ENCODE measurements at places on chromosomes 16 and 17.

- DNase-seq, result no peak
Observed at GRCh38 chr16:60225541-60225940, 1491.4 kb upstream of the GOT2 start.

- DNase-seq, result no peak
Observed at GRCh38 chr16:84459533-84459894, 44.9 kb downstream of the MEAK7 start.

DNA sequence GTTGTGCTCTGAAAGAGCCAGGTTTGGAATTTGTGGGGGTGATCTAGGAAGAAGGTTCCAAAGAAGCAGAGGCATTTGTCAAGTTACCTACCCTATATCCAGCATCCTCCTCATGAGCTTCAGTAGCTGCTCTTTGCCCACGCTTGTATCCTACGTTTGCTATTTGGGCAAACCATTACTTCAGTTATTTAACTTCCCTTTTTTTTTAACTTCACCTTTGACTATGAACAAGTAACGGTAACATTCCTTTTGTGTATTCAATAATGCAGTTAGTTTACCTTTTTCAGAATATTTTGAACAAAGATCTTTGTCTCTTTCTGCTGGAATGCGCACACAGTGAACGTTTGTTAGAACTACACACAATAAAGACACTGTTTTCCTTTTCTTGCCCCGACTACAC lies 41.5 kb downstream of the CYB5B start:
- DNase-seq, result no peak

DNA sequence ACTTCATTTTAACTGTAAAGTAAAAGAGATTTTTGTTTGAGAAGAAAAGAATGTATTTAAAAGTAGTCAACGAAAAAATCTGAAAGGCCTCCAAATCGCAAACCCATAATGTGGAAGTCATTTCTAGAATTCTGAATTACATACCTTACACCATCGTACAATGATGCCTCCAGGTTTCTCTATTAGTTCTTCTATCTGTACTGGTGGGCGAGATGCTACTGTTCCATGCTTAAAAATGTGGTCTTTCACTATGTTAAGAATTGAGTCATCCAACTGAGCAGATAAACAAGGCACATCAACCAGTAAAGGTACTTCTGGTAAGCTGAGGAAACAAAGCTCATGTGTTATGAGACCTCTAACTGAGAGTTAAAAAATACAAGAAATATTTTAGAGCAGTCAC lies 28.5 kb downstream of the CRLF3 start:
- DNase-seq, result no peak

DNA sequence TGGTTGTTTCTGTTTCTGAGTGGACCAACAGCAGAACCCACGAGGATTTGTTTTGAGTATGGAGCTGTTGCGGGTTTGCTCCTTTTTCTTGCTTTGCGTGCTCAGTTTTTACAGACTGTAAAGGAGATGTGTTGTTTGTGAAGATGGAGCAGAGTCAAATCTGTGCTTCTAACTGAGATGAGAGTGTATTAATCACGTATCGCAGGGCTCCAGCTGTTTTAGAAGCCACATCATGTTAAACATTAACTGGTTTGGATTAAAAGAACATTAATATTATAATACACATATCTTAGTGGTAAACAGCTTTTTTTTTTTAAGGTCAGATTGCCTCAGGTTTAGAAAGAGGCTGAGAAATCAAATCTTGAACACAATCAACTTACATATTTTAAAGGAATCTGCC lies 69.4 kb downstream of the YPEL2 start:
- no peak for DNase-seq

DNA sequence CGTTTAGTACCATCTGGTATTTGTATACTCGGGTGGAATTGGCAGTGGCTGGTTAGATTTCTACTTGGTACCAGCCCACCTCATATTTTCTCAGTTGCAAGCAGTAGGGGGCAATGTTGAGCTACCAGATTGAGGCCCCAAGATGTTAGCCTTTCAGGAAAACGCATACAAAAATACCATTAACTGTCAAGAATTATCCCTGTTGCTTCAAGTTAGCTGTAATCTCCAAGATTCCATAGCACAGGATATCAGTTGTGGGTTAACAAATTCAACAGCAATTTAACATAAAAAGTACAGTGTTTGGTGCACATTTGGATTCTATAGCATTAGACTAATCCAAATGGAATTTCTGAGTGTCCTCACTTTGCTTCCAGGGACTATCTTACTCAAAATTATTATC lies 188.2 kb downstream of the FTO start:
- DNase-seq, result peak; percentile 40

GRCh38 chr17:40362696-40363110 lies 1.8 kb downstream of the GJD3 start:
- DNase-seq, result peak; percentile 80

- no peak for DNase-seq
Observed at GRCh38 chr17:60229188-60229802, 79.5 kb downstream of the CA4 start.

DNA sequence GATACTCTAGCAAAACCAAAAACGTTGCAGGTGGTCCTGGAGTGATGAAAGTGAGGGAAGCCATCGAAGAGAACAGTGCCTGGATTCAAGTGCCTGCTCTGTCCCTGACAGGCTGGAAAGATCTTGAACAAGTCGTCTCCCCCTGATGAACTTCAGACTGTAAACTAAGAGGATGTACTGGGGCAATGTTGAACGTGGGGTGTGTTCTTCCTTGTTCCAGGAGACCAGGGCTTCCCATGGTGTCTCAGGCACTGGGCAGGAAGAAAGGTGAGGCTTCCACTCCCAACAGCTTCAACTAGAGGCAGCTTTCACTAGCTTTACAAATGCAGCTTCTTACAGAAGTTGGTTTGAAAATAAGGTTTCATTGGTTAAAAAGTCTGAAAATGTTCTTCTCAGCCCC lies 21.4 kb upstream of the NF1 start:
- DNase-seq, result no peak

- DNase-seq, result peak; percentile 17
Observed at GRCh38 chr17:48478224-48479013, 48.4 kb upstream of the SKAP1 start.

- DNase-seq, result no peak
Observed at GRCh38 chr16:29320274-29320999, 86.1 kb downstream of the NPIPB11 start.

DNA sequence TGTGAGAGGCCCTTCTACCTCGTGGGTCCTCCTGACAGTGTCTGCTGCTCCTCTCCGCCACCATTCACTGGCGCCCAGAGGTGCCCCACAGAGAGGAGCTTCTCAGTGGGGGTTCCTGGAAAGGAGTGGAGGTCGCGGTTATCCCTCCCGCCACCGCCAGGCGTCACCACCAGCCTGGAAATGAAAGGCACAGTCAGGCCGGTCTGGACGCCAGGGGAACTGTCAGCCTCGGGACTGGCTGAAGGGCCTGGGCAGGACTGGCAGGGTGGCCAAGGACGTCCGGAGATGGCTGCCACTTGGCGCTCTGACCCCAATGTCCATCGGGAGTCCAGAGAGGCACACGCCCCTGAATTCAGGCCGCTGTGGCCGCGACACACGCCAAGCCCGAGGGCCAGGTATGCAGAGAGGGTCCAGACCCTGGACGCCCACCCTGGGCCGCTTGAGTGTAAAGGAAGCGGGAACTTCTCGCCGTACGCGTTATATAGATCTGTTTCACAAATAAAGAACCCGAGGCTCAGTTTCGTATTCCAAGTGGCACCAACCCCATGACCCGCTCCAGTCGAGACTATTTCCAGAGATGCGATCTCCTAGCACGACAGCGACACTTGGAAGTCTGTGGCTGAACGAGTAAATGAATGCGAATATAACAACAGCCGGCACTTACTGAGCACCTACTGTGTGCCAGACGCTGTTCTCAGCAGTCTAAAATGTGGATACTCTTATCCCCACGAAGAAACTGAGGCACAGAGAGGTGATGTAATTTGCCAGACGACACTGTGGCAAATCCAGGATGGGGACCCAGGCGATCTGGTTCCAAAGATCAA lies 7.6 kb upstream of the NXPH3 start:
- DNase-seq, result peak; percentile 76

DNA sequence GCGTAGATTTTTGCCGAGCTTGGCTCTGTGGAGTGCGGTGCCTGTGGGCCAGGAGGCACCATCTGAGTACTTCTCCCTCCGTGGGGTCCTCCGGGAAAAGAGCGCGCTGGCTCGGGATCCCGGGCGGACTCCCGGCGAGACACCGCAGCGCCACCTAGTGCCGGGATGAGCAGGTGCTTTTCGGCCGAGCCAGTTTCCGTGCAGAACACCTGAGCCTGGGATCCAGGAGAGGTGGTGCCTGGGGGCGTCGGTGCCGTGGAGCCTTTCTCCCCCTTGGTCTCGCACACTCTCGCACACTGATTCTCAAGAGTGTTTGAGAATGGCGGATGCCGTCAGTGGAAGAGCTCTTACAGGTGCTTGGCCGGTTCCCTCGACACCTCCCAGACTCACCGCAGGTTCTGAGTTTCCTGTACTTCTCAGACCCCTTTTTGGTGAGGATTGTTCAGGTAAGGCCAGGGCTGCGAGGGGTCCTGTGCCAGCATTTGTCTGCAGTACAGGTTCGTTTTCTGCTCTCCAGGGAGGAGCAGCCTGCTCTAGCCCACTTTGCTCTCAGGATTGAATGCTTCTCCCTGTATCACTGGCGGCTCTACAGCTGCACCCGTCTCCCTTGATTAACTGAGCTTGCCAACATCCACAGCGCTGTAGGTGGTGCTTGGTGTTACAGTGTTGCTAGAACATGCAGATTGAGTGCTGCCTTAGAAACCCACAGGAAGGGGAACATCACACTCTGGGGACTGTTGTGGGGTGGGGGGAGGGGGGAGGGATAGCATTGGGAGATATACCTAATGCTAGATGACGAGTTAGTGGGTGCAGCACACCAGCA lies 23.3 kb downstream of the TBCD start:
- peak; percentile 45 for DNase-seq

- DNase-seq, result no peak
Observed at GRCh38 chr17:12851901-12852435, 62.7 kb downstream of the ARHGAP44 start.

GRCh38 chr17:181245-182049 lies at the start of gene DOC2B:
DOC2B (minus strand) TSS chr17:181650; CDS start chr17:181479, 171 bp downstream.
- no peak for DNase-seq

GRCh38 chr17:1566505-1567199 lies 4.1 kb upstream of the PITPNA start:
- DNase-seq, result no peak

GRCh38 chr17:1304962-1305563 lies 25.6 kb downstream of the TRARG1 start:
- no peak for DNase-seq

DNA sequence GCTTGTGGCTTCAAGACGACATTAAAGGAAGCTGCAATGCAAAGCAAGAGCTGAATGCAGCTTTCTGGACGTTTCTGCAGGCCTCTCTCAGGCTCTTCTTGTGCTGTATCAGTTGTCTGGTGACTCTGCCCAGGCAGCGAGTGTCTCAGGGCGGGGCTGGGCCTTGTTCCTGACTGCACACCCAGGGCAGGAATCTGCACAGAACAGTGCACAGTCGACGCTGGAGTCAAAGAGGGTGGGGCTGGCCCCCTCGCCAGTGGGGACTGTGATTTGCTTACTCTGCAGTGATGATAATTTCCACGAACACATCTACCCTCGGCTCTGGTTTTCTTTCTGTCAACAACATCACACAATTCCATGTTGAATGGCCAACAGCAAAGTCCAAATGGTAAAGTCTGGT lies 60.7 kb downstream of the IRF8 start:
- DNase-seq, result no peak

DNA sequence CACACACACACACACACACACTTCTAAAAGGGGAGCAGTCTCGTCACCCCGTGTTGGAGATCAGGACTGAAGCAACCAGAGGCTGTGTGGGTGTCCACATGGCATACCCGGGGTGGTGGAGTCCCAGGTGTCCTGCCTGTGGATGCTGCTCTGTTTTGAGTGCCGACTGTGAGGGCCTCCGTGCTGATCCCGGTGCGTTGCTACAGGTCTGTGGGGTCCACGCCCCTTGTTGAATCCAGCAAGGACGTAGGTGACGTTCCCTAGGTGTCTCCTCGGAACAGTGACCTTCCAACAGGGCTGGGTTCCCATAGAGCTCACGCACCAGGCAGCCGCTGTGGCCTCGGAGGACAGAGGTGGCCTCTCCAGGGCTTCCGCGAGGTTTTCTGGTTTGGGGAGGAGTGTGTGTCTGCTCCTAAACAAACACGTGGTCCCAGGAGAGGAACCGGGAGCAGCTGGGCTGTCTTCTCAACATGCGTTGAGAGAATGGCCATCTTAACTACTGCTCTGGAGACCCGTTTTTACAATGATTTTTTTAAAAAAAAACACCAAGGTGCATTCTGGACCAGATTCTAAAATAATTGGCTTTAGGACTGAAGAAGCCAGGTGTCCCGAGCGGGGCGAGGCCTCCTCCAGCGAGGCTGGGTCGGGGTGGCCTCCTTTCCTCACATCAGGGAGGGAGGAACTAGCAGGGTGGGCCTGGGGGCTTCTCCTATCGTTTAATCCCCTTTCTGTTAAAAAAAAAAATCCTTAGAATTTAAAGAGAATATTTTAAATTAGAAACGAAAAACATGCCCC lies 100.6 kb upstream of the ZNF750 start:
- DNase-seq, result no peak

- DNase-seq, result no peak
Observed at GRCh38 chr16:12201866-12202265, 225.3 kb downstream of the SNX29 start.

GRCh38 chr17:33500151-33500550 lies 207.1 kb upstream of the ASIC2 start:
- DNase-seq, result no peak

DNA sequence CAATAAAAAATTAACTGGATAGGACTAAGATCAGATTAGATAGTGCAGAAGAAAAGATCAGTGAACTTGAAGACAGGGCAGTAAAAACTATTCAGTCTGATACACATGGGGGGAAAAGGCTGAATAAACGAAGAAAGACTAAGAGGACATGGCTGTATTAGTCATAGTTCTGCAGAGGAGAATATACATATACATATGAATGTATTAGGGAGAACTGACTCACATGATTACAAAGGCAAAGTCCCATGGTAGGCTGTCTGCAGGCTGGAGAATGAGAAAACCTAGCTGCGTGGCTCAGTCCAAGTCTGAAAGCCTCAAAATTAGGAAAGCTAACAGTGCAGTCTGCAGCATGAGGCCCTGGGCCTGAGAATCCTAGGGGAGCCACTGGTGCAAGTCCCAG lies 98.2 kb upstream of the GNAO1 start:
- DNase-seq, result no peak

- no peak for DNase-seq
Observed at GRCh38 chr16:3998793-3999478, 117.3 kb downstream of the ADCY9 start.

GRCh38 chr16:74585846-74586443 lies 21.0 kb downstream of the GLG1 start:
- no peak for DNase-seq

All from CD8-positive, alpha-beta T cell (primary cell).